ENCODE measurements at places on chromosomes 7 and 10.

- no peak for DNase-seq
These were observed 32.1 kb upstream of the CALD1 start for GRCh38 chr7:134747326-134747725.

DNA sequence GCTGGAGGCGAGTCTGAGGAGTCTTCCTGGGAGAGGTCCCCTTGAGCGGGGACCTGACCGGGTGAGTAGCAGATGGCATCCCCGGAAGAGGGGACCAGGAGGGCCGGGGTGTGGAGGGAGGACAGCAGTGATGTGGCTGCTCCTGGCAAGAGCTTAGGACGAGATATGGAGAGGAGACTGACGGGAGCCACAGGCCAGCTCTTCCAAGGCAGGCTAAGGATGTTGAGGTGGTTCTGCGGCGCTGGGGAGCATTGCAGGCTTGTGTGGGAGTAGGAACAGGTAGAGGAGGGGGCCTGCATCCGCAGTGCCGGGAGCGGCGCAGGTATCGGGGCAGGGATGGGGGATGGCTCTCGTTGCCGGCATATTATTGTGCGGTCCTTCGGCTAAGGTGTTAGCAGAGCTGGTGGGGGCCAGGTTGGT lies 76.7 kb upstream of the ANLN start:
- no peak for DNase-seq

- no peak for DNase-seq
These were observed 3.1 kb upstream of the ADAP1 start for GRCh38 chr7:957418-958220.

DNA sequence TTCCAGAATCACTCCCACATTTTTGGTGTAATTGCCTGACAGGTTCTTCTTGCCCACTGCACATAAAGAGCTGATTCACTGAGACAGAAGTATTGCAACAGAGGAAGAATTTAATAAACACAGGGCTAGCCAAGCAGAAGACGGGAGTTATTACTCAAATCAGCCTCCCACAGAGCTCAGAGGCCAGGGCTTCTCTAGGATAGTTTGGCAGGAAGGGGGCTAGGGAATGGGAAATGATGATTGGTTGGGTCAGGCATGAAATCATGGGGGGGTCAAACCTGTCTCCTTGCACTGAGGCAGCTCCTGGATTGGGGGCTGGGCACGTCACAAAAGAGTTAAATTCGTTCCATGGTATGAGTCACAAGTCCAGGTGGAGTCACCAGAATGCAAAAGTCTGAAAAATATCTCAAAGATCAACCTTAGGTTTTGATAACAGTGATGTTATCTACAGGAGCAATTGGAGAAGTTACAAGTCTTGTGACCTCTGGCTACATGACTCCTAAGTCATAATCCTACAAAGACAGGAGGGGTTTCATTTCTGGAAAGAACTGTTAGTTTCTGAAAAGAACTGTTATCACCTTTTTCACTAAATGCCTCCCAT lies 30.2 kb upstream of the ERCC6 start:
- peak; percentile 65 for DNase-seq

GRCh38 chr7:6158424-6159096 lies 113.9 kb downstream of the CYTH3 start:
- no peak for DNase-seq

- peak; percentile 47 for DNase-seq
These were observed at the start of gene GRM8 for GRCh38 chr7:127252778-127253280. TSS of gene GRM8 (minus strand) at chr7:127252941.

- peak; percentile 68 for DNase-seq
These were observed 796 bp downstream of the CDK14 start for GRCh38 chr7:90596671-90597562.

DNA sequence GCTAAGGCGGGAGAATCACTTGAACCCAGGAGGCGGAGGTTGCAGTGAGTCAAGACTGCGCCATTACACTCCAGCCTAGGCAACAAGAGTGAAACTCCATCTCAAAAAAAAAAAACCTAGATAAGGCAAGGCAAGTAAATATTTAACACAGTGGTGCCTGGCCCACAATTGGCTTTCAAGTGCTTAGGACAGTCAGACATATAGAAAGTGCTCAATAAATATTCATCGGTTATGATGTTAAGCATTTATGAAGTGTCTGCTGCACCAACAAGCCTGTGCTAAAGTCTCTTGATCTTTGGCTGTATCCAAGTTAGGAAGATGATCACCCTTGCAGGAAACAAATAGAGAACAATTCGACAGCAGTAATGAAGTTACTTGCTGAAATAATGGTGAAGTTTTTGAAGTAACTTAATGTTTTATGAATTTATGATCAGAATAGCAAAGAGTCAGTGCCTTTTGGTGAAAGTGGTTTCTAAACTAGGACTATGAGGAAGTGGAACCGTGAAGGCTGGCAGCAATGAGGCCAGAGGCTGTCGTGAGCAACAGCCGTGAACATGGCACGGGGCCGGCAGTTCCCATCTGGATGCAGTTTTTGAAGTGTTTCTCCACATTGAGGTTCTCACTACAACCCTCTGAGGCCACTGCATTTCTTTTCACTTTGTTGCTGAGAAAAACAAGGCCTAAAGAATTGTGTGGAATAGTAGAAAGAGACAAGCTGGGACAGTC lies 48.1 kb upstream of the GATA3 start:
- DNase-seq = no peak

DNA sequence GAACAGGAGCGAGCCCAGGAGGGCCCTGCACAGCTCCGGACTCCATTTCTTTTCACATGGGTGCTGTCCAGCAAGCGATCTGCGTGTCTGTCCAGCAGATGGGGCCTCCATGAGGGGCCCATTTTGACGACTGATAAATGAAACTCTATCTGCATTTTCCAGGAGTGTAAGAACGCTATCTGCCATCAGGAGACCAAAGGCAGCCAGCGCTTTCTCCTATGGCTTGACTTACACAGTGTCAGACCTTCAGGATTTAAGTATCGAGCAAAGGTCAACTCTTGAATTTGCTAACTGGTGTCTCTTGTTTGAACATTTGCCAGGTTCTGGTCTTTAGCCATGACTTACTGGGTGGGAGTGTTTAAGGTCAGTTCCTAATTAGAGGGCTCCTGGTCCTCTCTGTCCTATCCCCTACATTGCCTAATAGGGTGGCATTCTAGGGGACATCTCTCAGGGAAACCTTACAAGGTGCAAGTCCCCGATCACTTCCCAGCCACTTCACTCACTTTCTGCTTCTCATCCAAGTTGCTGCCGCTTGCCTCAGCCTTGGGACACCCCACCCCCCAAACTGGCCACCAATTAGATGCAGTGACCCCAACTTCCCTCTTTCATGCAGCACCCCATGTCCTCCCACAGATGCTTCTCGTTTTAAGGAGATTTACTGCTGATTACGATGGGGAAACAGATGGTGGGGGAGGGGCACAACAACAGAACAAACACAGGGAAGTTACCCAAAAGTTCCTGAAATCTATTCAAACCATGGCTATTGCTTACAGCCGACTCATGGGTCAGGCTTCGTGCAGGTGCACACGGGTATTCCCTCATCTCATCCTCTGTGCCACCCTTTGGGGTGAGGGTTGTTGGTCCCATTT lies 20.0 kb downstream of the VSIR start:
- no peak for DNase-seq

- peak; percentile 36 for DNase-seq
These were observed 17.3 kb upstream of the CSGALNACT2 start for GRCh38 chr10:43120929-43121314.

DNA sequence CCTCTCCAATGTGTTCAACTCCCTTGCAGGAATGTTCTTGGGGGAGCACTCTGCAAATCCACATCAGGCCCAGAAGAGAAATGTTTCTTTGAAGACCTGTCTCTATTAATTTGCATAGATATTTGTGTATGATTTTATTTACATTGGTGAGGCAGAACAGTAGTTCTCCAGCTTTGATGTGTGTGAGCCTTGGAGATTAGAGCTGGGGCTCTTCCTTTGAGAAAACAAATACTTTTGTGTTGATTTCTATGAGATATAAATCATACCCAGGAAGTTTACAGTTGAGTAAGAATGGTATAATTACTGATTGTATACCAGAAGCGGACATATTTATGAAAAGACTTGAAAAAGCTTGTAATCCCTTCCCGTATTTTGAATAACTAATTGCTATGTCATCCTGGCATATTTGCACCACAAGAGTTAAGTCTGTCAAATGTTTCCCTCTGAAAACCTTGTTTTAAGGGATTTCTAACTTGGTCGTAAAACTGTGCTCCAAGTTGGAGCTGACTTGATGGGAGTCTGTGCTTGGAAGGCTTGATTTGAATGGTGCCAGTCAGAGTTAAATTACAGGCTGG lies 468.5 kb downstream of the LRMDA start:
- DNase-seq = no peak

DNA sequence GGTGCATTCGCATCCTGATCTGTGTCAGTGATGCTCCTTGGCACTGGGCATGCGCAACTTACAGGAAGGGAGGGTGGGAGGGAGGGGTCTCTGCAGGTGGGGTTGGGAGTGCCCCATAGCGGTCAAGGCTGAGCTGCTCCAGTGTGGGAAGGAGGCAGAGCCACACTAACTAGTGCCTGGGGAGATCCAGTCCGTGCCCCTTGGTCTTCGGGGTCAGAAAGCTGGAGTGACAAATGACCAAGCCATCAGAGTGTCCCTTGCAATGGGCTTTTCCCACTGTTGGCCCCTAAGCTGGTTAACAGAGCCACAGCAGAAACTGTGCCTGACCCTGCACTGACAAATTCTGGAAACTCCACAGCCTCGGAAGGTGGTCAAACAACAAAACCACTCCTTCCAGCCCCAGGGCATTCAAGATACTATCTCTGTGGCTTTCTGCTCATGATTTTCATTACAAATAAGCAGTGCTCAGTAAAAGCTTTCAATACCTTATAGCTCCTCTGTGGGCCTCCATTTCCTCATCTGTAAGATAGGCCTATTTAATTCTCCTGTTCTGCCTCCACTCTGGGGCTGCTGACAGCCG lies 138.1 kb upstream of the UNC5B start:
- peak; percentile 39 for DNase-seq

DNA sequence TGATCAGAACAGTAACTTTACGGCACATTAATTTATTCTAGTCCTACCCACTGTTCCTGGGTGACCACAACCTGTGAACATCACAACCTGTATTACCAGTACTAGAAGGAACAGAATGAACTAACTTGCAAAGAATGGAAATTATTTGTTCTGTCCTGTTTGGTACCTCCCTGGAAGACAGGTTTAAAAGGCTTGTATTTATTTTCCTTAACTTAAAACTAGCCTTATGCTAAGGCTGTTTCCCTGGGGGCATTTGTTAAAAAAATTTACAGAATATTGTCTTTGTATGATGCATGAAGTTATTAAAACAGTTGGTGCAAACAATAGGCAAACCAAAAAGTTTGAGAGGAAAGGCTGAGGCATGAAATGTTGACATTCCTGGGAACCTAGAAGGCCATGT lies 132.7 kb downstream of the DNAJC1 start:
- no peak for DNase-seq

GRCh38 chr7:42548816-42549611 lies 312.0 kb upstream of the GLI3 start:
- no peak for DNase-seq

DNA sequence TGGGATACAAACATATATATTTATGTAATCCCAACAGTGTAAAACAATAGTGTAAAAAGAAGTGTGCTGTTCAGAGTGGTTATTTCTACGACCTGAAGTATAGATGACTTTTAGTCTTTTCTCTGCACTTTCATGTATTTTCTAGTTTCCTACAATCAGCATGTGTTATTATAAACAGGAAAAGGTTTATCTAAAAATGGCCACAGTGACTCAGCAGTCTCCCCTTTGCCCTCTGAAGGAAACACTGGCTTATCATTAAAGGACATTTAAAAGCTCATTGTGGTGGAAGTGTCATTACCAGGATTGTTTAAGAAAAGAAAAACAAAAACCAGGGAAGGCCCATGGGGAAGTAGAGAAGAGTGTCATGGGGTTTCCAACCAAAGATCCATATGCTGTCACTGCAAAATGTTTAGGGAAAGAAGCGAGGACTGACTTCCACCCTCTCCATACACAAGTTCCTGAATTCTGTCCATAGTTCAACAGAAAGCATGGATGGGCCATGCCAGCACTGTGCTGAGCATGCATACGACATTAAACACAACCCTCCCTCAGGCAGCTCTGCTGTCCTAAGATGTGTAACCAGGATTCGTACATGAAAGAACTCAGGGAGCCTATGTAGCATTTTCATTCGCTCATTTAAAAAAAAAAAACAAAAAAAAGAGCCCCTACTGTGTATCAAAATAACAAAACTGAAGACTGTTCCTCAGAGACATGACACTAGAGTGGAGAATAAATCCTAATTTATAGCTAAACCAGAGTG lies 10.2 kb downstream of the CYREN start:
- DNase-seq = peak; percentile 46

DNA sequence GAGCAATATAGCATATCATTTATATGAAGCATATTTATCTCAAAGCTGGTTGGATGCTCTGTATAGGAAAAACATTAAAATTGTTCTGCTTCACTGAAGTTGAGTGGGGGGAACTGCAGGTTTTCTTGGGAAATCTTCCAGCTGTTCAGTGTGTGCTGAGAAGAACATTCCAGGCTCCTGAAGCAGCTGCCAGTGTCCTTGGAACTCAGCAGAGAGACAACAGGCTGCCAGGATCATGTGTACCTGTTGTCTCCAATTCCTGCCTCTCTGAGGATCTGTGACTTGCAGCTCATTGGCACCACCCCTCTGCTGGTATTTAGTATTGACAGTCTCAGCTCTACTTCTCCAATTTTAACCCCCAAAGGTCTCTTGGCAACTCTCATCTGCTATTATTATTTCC lies 42.3 kb upstream of the PRKG1 start:
- no peak for DNase-seq

DNA sequence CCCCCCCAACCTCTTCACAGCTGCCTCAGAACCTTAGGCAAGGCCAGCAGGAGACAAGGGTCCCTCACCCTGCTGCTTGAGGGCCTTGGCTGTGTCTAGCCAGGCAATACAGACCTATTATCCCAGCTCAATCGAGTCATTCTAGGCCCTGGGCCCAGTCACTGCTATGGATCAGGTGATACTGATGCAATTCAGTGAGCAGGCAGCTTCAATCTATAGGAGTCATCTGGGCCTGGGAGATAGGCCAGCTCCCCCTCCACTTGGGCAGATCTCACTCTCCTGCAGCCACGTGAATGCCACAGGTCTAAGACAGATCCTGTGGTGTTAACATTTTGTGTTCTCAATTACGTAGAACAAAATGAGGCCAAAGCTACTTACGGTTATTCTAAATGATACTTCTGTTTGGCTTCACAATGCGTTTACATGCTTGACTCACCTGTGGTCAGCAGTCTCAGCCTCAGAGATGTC lies 68.0 kb upstream of the LRRC4 start:
- peak; percentile 57 for DNase-seq

DNA sequence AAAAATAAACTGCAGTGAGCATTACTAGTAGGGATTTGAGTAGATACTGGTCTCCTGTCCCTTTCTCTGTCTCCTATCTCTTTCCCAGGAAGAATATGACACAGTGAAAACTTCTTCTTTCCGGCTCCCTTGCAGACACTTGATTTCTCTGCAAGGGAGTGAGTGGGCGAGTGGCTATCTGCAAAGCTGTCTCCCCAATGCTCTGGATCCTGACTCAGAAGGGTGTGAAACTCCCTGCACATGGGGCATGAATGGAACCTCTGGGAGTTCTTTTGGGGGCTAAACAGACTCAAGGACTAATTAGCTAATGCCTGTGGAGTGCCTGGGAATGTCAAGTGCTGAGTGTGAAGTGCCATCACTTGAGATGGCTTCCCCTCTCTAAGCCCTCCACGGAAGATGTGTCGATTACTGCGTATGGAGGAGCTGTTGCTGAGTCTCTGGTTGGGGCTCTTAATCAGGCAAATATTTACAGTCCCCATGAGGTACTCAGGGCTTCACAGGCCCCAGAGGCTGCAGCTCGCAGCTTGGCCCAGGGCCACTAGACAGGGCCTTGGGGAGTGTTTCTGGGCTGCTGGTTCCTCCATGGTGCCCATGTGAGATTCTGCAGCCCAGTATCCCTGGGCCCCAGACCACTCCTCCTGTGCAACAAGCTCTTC lies 139.8 kb downstream of the RPS24 start:
- no peak for DNase-seq

All from ELR (cell line).